ENCODE measurements at places on chromosomes 7 and 10. TPM values are rescaled to one million over a fixed set of nuclear protein-coding genes. Genes with fewer than 3 reads are reported as not detected.

Gene CNOT4
- 61.4 TPM for total RNA-seq

Gene NCF1
- 46.2 TPM for total RNA-seq

Gene FAM180A
- 1.9 TPM for total RNA-seq

Gene ARMC10
- total RNA-seq = 39.4 TPM

Gene CALML3
- total RNA-seq = 0.11 TPM

Gene AQP1
- 328 TPM for total RNA-seq

GRCh38 chr7:79610313-79610712 lies 156.8 kb upstream of the MAGI2 start:
- peaks cover 5% of the 10 kb centered on the region for H3K4me1 ChIP-seq
- no peak overlapping the region for H3K4me3 ChIP-seq
- no peaks in the 10 kb centered on the region for H3K36me3 ChIP-seq
- DNase-seq = no peak
- no peaks in the 10 kb centered on the region for H3K27me3 ChIP-seq

DNA sequence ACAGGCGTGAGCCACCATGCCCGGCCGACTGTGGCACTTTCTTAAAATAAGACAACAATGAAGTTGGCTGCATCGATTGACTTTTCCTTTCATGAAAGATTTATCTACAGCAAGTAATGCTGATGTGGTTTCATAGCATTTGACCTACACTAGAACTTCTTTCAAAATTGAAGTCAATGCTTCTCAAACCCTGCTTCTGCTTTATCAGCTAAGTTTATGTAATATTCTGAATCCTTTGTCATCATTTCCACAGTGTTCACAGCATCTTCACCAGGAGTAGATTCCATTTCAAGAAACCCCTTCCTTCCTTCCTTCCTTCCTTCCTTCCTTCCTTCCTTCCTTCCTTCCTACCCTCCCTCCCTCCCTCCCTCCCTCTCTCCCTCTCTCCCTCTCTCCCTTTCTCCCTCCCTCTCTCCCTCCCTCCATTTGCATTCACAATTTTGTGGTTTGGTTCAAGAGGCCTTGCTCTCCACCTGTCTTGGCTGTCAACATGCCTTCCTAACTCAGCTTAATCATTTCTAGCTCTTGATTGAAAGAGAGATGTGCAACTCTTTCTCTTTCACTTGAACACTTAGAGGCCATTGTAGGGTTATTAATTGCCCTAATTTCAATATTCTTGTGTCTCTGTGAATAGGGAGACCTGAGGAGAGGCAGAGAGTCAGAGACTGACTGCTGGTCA lies 52.1 kb downstream of the HDAC9 start:
- no peak for DNase-seq
- H3K36me3 ChIP-seq = peaks cover 5% of the 10 kb centered on the region
- no peaks in the 10 kb centered on the region for H3K27me3 ChIP-seq
- H3K27ac ChIP-seq = no peak overlapping the region

GRCh38 chr10:1548146-1548545 lies 189.2 kb downstream of the ADARB2 start:
- no peak overlapping the region for H3K27ac ChIP-seq
- H3K36me3 ChIP-seq = no peaks in the 10 kb centered on the region
- H3K4me1 ChIP-seq = peaks cover 15% of the 10 kb centered on the region
- no peak overlapping the region for H3K4me3 ChIP-seq

DNA sequence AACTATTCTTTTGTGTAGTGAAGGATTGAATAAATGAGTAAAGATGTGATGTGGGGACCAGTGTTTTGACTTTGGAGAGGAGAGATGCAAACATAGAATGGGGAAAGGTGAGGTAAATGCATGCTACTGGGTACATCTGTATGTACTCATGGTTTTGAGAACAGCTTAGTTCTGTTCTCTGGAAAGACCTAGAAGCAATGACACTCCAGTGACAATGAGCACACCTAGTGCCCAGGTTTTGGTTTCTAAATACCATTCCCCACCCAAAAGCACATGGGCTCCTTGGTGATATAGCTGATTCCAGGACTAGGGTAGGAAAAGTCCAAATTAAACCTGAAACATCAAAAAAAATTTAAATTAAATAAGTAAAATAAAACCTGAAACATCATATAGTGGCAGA lies 22.6 kb upstream of the HSPA12A start:
- no peaks in the 10 kb centered on the region for H3K4me1 ChIP-seq
- no peak for DNase-seq
- no peak overlapping the region for H3K27ac ChIP-seq
- H3K36me3 ChIP-seq = no peaks in the 10 kb centered on the region
- no peaks in the 10 kb centered on the region for H3K27me3 ChIP-seq

GRCh38 chr7:134388336-134389019 lies 70.4 kb downstream of the AKR1B1 start:
- no peaks in the 10 kb centered on the region for H3K36me3 ChIP-seq
- no peak overlapping the region for H3K27ac ChIP-seq
- no peak for DNase-seq
- no peak overlapping the region for H3K4me3 ChIP-seq
- H3K27me3 ChIP-seq = no peaks in the 10 kb centered on the region

GRCh38 chr10:87695074-87695473 lies 35.4 kb downstream of the PAPSS2 start:
- H3K27ac ChIP-seq = no peak overlapping the region
- no peak for DNase-seq
- no peaks in the 10 kb centered on the region for H3K4me1 ChIP-seq
- no peak overlapping the region for H3K4me3 ChIP-seq
- H3K36me3 ChIP-seq = no peaks in the 10 kb centered on the region
- no peaks in the 10 kb centered on the region for H3K27me3 ChIP-seq

GRCh38 chr10:14483417-14483816 lies 152.7 kb upstream of the FRMD4A start:
- no peak overlapping the region for H3K27ac ChIP-seq
- H3K4me3 ChIP-seq = no peak overlapping the region
- DNase-seq = no peak

DNA sequence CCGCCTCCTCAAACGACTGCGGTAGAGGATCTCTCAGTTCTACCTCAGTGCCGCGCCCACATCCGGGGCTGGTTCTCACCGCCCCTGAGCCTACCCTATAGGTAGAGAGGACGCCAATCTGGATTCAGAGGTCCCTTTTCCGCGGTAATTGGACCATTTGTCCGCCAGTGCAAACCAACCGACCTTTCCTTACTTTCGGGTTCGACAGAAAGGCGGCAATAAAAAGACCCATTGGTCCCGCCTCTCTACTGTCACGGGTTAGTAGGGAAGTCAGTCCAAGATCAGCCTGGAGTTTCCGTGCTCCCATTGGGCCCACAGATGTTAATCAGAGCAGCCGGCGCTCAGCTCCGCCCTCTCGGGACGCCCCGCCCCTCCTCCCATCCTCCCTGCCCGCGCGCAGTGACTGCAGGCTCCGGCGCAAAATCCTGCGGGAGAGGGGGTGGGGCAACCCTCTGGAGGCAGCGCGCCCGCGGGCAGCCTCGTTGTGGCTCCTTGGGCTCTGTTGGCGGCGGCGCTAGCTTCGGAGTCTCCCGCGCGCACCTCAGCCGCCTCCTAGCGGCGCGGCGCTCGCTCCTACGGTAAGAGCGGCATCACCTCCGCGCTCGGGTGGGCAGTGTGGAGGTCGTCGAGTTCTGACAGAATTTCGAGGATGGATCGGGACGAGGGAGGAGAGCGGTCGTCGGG lies at the start of the genes PHTF2 and TMEM60:
TSS of gene PHTF2 (plus strand) at position 380 of the 684 bp plus-strand sequence.
TSS of gene TMEM60 (minus strand) at position 41 of the 684 bp plus-strand sequence. CDS start 4,061 bp downstream, outside the sequence.
- no peaks in the 10 kb centered on the region for H3K27me3 ChIP-seq
- peaks cover 7% of the 10 kb centered on the region for H3K36me3 ChIP-seq
- DNase-seq = peak; percentile 100
- peak within 1 kb of the TSS; percentile 95 for H3K27ac ChIP-seq

DNA sequence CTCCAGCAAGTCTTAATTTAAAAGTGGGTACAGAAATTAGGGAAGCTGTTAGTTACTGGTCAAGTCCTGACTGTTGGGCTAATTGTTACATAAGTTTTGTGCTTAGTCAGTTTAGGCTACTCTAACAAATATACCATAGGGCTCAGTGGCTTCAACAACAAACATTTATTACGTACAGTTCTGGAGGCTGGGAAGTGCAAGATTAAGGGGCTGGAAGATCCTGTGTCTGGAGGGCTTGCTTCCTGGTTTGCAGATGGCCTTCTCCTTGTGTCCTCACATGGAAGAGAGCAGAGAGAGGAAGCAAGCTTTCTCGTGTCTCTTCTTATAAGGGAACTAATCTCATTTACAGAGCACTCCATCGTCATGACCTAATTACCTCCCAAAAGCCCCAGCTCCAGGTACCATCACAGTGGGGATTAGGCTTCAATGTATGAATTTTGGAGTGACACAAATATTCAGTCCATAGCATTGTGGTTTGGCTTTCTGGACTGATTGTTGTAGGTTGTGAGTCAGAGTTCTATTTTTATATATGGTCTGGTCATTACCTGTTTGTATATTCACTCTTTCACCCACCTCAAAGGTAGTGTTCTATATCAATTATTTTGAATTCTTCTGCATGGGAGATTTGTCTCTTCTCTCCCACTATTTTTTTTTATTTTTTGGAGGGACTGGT lies 17.1 kb downstream of the ST7 start:
- peaks cover 2% of the 10 kb centered on the region for H3K36me3 ChIP-seq
- H3K4me1 ChIP-seq = no peaks in the 10 kb centered on the region
- no peak for DNase-seq
- H3K4me3 ChIP-seq = no peak overlapping the region
- H3K27me3 ChIP-seq = no peaks in the 10 kb centered on the region
- no peak overlapping the region for H3K27ac ChIP-seq
